ENCODE measurements at places on chromosomes 3 and 15.

DNA sequence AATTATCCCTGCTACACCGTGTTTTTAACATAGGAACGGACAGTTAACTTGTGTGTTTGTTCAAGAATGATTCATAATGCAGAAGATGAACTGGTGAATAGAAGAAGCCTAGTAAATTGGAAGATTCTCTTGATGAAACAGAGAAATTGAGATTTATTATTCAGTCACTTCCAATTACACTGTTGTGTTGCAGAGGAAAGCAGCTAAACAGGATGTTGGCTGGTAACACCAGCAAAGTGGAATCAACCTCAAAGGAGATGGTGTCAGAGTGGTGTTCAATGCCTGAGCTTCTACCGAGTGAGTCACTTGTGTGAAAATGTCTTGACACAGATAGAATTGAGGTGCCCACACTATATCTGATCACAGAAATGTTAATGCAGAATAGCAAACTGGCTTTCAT, 399.6 kb downstream of the LPP start:
- DNase-seq, result no peak

DNA sequence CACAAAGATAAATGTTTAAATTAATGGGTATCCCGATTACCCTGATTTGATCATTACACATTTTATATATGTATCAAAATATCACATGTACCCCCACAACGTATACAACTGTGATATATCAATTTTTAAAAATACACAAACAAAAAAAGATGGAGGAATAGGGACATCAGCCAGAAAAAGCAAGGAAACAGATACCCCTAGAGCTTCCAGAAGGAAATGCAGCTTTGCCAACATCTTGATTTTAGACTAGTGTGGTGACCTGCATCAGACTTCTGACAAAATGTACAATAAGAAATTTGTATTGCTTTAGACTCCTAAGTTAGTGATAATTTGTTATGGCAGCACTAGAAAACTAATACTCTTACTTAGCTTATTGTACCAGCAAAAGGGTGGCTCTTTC, 483.8 kb downstream of the TUSC7 start:
- no peak for DNase-seq

DNA sequence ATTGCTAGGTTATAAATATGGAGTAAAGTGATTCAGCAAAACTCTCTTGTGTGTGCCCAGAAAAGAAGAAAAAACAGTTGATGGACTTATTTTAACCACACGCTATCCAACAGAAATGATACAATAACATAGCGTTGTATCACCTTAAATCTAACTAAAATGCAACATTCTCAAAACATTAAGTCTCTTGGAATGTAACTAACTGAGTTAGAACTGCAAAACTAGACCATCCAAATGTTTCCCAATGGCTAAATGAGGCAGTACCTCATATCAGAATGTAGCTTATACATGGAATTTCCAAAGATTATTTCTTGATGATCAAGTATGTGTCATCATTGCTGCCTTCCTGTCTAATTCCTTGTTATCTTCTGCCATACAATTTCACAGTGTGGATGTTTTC, 187.9 kb downstream of the CNTN3 start:
- no peak for DNase-seq

DNA sequence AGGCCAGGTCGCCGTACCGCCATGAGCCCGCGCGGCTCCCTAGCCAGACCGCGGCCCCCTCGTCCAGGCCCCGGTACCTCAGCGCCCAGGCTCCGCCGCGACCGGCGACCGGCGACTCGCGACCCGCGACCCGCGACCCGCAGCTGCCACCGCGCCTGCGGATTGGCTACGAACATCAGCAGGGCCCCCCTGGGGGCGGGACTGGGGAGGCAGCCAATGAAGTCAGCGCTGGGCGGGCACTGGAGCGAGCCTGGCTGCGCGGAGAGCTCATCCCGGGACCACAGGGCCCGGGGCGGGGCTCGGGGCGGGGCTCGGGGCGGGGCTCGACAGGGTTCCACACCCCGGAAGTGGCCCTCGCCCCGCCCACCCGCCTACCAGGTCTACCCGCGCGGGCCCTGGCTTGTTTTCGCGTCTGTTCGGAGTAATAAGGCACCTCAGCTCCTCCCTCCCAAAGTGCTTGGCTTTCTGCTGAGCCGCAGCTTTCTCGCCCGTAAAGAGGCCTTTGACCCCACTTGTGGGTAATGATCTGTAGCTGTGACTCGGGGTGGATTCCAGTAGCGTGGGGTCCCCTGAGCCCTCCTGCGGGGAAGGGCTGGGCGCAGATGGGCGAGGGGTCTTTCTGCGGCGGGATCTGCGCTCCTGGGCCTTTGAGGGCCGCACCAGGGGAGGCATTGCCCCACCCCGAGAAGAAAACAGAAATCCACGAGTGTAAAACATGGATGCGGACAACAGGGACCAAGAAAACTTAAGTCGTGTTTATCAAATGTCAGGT, at the start of gene LYSMD4:
TSS of gene LYSMD4 (minus strand) at position 170 of the 772 bp plus-strand sequence. CDS start 1,438 bp downstream, outside the sequence.
- DNase-seq, result peak; percentile 95

DNA sequence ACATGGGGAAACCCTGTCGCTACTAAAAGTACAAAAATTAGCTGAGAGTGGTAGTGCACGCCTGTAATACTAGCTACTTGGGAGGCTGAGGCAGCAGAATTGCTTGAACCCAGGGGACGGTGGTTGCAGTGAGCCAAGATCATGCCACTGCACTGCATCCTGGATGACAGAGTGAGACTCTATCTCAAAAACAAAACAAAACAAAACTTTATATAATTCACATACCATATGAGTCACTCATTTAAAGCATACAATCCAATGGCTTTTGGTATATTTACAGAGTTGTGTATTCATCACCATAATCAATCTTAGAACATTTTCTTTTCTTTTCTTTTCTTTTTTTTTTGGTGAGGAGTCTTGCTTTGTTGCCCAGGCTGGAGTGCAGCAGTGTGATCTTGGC, 8.7 kb downstream of the PXK start:
- DNase-seq, result no peak

GRCh38 chr15:27549746-27550145, 549.4 kb downstream of the OCA2 start:
- no peak for DNase-seq

DNA sequence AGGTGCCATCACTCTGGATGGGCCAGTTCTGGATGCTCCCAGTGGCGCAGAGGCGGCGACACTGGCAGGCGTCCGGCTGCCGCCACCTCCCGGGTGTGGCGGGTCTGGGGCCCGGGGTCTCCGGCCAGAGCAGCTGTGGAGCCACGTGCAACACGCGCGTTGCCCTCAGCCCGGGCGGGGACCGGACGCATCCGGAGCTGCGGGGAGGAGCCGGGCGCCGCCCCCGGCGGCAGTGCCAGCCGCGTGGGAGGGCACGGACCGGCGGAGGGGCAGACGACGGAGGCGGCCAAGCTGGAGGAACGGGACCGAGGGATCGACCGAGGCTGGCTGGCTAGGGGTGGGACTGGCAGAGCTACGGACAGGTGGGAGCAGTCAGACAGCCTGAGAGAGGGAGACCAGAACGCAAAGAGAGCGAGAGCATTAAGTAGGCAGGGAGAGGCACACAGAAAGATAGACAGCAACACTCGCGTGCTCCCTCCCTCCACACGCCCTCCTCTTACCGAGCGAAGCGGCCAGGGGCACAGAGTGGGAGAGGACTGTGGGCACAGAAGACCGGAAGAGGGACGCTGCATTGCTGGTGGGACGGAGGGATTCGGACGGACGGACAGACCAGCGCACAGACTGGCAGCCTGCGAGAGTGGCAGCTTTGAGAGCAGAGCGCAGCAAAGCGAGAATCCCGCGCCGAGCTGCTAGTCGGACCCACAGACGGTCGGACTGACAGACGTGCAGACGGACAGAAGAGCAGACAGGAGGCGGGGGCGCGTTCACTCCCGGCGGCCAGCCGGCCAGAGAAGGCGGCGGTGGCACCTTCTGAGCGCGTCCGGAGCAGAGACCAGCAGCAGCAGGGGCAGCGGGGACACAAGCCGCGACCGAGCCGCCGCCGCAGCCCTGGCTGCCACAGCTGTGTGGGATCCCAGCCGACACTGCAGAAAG, at the start of gene ARPP21:
TSS of gene ARPP21 (plus strand) at position 272 of the 933 bp plus-strand sequence. CDS start 42,227 bp downstream, outside the sequence.
- DNase-seq, result peak; percentile 10

DNA sequence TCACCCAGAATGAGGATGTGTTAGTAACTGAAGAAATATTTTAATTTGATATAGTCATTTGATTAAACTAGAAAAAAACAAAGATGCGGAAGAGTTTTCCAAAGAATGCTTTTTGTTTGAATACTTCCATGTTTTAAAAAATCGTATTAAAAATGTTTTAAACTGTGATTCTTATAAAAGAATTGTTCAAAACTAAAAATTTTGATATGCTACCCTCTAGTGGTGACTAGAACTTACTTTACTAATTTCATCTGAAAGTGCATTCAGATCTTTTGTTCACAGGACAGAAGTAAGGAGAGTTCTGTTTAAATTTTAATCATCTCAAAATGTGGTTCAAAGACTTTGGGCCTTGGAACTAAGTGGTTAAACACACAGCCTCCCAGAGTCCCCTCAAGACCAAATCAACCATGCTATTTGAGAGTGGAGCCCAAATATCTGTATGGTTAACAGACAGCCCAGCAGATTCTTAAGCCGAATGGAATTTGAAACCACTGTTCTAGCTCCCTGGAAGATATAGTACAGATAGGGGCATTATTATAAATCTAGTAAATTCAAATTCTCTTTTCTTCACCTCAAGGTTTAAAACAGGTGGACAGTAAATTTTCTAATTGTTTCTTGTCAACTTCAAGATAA, 45.2 kb upstream of the SYNPR start:
- peak; percentile 2 for DNase-seq

DNA sequence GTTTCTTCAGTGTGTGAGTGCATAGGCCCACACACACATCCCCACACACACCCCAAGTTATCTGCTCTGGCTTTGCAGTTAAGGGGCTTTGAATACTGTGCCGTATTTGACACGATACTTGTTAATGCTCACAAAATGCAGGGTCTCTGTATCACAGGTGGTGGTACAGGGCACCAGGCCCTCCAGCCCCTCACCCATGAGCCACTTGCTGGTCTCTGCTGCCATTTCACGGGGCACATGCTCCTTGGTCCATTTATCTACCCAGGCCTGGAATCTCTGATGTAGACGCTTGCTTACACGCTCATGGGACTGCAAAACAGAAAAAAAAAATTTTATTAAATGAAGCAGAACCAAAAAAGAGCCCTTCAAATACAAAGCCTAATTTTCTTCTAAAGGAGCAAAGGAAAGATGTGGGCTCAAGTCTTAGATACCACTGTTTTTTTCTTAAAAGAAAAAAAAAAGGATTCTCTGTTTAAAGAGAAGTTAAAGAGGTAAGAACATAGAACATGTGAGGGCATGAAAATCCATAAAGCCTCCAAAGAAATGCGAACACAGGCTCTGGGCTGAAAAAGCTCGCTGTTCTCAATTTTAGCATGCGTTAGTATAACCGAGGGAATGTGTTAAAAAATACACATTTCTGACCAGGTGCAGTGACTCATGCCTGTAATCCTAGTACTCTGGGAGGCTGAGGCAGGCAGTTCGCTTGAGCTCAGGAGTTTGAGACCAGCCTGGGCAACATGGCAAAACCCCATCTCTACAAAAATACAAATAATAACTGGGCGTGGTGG, 3.7 kb upstream of the MAN2C1 start:
- no peak for DNase-seq

DNA sequence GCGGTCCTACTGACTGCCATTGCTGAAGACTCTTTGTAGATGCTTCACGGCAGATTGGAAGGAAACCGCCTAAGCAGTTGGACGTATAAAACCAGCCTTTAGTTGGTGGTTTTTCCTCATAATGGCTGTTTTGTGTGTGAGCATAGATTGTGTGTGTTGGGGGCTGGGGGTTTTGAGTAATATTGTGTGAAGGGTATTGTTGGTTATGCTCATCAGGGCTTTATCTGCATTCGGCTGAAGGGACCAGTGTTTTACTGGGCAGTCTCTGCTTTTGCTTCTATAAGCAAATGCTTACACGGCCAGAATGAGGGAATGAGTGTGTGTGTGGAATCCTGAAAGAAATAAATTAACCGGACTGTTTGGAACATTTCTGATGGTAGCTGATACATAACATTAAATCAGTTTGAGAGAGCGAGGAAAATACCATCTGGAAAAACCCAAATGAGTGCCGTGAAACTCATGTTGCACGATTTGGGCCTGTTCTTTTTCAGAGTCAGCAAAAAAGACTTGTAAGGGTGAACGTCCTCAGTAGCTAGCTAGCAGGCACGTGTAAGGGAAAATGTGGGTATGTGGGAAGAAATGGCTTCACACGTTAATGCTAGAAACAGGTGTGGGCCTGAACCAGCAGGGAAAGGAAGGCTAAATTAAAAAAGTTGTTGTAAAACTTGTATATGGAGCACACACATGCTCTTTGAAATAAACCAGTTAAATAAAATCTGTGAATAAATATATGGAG, 1.9 kb downstream of the MITF start:
- DNase-seq, result no peak

GRCh38 chr15:100186960-100187359, 154.8 kb downstream of the ADAMTS17 start:
- DNase-seq, result no peak

GRCh38 chr3:16828815-16829214, 55.9 kb upstream of the PLCL2 start:
- peak; percentile 86 for DNase-seq

GRCh38 chr3:33926998-33927605, 128.7 kb downstream of the PDCD6IP start:
- DNase-seq, result no peak

DNA sequence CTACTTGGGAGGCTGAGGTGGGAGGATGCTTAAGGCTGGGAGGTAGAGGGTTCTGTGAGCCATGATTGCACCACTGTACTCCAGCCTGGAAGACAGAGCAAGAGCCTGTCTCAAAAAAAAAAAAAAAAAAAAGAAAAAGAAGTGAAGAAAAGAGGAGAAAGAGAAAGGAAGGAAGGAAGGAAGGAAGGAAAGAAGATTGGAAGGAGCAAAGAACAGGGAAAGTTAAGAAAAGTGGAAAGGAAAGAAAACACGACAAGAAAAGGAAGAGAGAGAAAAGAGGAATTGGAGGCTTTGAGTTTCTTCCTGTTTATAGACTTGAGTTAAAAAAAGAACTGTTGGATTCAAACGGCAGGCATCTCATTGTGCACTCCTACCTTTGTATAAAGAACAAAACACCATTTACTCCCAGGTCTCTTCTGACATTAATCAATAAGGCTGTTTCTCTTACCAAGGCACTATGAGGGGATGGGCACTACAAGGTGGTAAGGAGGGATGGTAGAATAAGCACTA, 73.5 kb downstream of the EDEM1 start:
- DNase-seq, result no peak

- no peak for DNase-seq
These were observed 119.2 kb downstream of the GHSR start for GRCh38 chr3:172329070-172329469.

DNA sequence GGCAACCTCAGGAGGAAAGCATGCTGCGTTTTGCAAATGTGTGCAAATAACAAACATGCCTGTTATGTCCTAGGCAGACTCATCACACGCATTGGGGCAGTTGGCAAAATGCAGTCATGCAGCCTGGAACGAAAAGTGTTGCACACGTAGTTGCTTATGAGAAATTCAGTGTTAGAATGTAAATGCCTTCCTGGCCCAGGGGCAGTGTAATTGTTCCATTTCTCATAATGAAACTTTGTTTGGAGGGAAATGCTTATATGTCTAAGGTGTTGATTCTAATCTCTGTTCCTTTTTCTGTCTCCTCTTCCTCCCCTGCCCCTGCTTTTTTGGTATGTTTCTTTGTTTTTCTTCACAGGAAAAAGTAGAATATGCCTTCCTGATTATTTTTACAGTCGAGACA, 156.0 kb downstream of the CACNA1D start:
- no peak for DNase-seq
